Right cardiac atrium (tissue), 5 donors: ENCODE measurements at places on chromosomes 6 and 20. TPM values are rescaled to one million over a fixed set of nuclear protein-coding genes. Genes with fewer than 3 reads are reported as not detected.

Gene DEF6
- 2.9 TPM for total RNA-seq

Gene APCDD1L
- total RNA-seq = 0.65 TPM

Gene SH3BGRL2
- total RNA-seq = 8.7 TPM

Gene PHACTR3
- total RNA-seq = 2.8 TPM

Gene HLA-DRA
- 83.4 TPM for total RNA-seq
